ENCODE measurements at places on chromosomes 6 and 20.

GRCh38 chr6:169803271-169803811, 51.9 kb downstream of the ERMARD start:
- no peak for DNase-seq

DNA sequence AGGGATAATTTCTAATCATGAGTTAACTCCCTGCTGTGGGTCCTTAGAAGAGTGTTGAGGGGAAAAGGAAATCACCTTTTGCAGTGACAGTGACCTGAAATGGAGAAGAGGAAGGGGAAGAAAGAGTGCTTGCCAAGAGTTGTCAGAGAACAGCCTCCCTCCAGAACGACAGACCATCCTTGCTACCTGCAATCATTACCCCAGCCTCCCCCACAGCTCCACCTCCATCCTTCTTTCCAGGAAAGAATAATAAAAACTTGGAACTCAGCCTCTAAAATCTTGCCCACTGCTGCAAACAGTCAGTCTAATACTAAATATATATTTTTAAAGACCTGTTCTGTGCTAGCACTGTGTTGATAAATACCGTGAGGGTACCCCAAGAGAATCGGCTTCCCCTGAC, 28.7 kb upstream of the FUCA2 start:
- DNase-seq, result no peak

- DNase-seq, result peak; percentile 34
Observed at GRCh38 chr6:113719064-113719463, 138.1 kb upstream of the MARCKS start.

DNA sequence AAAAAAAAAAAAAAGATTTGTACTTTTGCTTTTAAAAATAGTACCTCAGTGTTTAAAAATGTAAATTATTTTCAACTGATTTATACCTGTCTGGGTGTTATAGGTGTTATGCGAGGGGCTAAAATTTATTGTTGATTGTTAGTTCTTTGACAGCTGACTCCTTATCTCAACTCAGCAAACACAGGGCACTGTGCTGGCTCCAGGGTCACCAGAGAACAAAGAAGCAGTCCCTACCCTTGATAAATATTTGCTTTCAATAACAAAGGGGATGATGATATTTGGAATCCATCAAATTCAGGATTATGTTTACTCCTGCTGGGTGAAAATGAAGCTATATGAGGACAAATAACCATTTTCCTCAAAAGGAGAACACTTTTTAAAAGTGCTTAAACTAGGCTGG, 34.2 kb upstream of the KAT14 start:
- peak; percentile 66 for DNase-seq

GRCh38 chr6:120681204-120681603, 653.1 kb downstream of the TBC1D32 start:
- no peak for DNase-seq

DNA sequence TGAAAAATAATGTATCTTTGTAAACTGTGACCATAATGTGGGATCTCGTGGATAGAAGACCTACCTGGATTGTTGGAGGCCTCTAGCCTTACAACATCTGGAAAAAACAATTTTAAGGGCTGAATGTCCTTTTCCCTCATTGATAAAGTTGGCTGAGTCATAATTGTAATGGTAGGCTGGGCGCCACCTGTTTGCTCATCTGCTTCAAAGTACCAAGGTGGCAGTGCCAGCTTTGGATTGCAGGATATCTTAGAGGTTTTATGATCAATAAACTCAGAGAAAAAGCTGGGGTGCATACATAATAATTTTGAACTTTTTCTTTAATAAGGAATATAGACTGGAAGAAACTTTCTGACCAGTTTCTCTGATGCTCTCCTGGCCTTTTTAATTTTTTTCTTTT, 653.4 kb downstream of the MMUT start:
- DNase-seq, result no peak

DNA sequence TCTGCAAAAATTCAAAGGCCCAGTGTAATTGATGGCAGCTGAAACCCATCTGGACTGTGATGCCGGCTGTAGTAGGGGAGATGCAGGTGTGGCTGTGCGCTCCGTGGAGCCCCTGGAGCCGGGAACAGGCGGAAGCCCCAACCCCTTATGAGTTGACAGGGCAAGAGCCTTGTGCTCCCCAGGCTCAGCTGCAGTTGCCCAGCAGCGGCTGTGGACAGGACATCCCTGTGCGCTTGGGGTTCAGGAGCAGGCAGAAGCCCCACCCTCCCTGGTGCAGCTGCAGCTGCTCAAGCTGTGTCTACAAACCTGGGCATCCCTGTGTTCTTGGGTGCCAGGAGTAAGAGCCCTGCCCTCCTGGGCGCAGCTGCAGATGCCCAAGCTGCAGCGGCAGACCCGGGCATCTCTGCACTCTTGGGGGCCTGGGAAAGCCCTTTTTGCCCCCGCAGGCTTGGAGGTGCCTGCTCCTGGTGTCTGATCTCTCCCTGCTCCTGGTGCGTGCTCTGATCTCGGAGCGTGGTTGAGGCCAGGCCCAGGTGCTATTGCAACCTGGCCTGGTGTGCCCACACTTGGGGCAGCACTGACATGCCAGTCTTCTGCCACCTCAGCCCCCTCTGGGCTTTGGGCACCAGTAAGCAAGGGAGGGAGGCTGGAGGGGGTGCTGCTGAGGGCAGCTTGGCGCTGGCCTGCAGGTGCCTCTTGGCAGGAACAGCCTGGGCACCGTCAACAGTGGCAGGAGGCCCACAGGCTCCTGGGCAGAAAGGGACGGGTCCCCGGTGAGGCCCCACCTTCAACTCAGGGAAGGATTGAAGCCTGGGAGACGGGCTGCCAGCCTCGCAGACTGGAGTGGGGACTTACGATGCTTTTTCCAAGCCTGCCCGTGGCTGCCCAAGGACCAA, 30.3 kb downstream of the OR2J2 start:
- no peak for DNase-seq

DNA sequence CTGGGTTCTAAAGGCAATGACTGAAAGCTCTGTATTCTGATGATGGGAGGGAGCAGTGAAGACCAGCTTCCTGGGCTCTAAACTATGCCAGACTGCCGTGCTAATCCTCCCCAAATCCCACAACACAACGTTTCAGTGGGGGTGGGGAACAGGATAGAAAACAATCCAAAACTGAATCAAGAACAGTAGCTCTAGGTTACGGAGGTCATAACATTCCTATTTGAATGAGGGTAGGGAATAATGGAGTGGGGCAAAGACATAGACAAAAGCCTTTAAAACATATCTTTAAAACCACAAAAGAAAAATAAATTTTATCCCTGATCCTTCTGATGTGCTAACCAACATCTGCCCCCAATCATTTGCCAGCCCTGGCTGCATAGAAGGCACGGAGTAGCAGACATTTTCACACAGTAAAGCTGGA, 7.8 kb downstream of the USP49 start:
- DNase-seq, result peak; percentile 57

GRCh38 chr6:116047173-116047933, 13.3 kb downstream of the FRK start:
- DNase-seq, result no peak

DNA sequence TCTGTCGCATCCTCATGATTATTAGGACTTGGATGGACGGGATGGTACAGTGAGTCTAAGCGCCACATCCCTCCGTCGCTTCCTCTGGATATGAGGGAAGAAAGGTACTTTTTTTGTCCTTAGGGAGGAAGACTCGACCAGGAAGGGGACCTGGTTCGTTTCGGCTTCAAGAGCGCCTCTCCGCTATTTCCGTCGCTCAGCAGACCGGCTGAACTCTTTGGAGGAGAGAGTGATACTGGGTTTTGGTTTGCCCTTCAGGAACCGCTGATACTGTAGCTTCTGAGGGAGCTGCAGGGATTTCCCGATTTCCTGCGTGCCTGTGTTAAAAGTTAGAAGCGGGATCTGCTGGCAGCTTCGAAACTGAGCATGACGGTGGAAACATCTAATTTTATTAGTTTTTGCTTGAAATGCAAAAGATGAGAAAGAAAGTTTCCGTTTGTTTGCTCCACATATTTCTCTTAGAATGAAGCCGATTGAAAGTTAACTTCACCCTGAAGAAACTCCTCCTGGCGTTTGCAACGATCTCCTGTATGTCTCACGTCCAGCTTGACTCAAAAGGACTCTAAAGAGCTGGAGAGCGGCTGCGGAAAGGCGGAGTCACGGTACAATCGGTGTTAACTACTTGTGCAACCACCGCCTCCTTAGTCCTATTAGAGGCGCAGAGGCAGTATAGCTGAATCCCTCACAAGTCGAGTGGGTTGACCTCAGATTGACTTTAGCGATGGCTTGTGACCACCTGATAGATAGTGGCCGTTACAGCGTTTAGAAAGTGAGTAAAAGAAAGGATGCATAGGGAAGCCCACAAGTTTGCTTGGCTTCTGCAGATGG, 129.4 kb downstream of the TRIM27 start:
- peak; percentile 82 for DNase-seq

- no peak for DNase-seq
Observed at GRCh38 chr6:30227242-30227722, 14.1 kb upstream of the TRIM26 start.

DNA sequence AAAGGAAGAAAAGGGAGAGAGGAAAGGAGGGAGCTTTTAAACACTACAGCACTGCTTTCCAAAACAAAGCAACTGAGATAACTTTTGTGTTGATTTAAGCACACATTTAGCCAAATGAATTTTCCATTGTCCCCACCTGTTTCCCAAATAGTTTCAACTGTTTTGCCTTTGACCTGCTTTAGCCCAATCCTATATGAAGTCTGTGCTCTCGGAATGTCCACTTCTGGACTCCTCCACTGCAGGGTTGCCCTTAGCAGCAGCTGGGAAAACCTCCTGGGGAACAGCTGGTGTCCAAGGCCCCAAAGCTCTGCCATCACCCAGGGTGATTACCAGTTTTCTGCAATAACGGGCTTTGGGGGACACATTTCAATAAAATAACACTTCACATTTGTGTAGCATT, 44.9 kb upstream of the PKHD1 start:
- no peak for DNase-seq

DNA sequence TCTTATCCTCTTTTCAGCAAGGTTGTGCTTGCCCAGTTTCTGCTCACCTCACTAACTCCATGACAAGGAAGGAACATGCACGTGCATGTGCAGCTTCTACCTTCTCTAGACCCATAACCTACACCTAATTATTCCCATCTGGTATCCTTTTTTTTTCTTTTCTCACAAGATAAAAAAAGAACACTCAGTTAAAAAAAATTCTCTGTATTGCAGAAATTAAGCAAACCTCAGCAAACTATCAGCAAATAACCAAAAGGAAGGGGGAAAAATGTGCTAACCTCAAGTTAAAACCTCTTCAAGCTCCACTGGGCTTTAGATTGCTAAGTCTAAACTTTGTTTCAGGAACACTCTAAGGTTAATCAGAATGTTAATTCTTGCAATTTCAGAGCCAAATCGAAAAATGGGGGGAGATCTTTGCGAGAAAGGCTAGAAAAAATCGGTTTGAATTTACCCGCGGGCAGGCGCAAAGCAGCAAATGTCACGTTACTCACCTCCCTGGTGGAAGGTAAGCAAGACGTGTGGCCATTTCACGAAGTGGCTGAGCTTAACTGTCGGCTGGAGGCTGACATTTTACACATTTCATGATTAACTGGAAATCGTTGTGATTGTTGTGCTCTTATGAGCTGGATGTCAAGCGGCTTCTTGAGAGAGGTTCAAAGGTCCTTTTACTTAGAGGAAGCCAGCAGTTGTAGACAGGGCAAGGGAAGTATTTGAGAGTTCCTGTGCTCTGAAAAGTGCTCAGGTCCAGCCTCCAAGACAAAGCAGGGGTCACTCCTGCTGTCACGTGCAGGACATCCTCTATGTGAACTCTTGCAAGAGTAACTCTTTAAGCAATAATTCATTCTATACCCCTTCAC, 19.1 kb downstream of the TFAP2B start:
- no peak for DNase-seq

- DNase-seq, result no peak
Observed at GRCh38 chr20:62323980-62324906, 21.4 kb downstream of the ADRM1 start.

- DNase-seq, result no peak
Observed at GRCh38 chr6:17099401-17100059, 2.3 kb upstream of the STMND1 start.

Measured in mesendoderm (in vitro differentiated cells).